ENCODE measurements at places on chromosomes 16 and 17.

DNA sequence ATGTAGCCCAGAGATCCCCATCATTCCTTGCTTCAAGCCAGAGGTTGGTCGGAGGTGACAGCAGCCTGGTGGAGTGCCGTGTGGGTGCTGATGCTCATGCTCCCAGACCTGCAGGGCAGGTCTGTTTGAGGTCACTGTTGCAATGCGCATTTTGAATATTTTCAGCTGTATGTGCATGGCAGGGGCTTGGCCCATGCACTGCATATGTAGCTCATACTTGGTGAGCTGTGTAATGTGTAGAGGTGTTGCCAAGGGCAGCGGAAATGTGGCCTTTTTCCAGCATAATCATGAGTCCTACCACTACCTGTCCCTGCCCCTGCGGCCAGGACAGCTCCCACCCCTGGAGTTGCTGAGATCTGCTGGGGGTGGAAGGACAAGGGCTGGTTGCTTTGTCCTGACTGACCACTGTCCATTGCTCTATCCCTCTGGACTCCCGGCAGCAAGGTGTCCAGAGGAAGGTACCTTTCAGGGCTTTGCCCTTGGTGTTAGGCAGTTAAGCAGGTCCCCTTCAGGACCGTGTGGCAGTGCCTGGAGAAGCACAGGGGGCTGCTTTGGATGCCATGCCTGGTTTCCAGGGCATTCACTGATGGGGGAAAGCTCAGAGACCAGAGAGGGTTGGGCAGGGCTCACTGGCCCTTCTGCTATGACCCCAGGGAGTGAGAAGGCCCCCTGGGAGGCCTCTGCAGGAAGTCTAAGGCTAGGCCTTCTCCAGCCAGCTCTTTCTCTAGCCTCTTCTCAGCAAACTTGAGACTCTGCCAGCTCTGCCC is 215.2 kb downstream of the NTN1 start:
- DNase-seq: no peak

DNA sequence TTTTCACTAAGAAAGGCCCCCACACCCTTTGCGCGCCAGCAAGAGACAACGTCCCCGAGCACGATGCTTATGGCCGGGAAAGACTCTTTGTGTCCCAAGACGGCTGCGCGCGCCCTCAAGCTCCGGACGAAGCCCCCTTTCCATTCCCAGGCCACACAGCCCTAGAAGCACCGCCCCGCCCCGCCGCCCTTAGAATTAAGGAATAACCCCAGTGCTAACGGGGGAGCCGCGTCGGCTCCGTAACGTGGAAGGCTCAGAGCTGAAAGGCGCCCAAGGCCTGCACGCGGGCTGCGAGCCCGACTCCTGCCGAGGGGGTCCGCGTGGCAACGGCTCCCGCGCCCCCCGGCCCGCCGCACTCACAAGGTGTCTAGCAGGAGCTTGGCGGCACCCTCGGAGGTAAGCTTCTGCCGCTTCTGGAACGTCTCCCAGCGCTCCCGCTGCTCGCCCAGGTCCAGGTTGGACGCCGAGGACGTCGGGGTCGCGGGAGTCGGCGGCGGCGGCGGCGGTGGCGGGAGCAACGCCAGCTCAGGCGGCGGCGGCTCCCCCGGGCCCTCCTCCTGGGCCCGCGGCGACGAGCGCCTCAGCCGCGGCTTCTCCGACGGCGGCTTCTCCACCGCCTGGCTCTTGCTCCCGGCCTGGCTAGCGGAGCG is 477 bp downstream of the CENPV start:
- peak; percentile 78 for DNase-seq

GRCh38 chr17:14301279-14302090 is 604 bp downstream of the HS3ST3B1 start:
- DNase-seq: no peak

- DNase-seq: no peak
Observed at GRCh38 chr16:66494916-66495315, 55.0 kb downstream of the TK2 start.

DNA sequence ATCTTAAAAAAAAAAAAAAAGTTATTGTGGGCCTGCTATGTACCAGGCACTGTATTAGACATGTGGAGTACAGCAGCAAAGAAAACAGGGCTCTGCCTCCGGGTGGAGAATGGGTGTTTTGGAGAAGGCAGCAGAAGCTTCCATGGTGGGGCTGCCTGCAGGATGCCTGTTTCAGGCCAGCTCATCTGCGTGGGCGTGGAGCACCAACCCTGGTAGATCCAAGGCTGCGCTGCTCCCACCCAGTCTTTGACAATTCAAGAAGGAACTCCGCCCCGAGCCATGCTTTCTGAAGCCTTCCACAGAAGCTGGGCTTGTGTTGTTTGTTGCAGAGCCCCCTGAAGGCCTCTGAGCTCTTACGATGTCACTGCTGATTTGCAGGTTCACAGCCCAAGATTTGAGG is 23.2 kb upstream of the CACNG1 start:
- DNase-seq: no peak

GRCh38 chr17:13350466-13350865 is 251.3 kb downstream of the HS3ST3A1 start:
- no peak for DNase-seq
